ENCODE measurements at places on chromosomes 4 and X.

GRCh38 chr4:17142232-17142711 lies 243.8 kb upstream of the LDB2 start:
- DNase-seq, result no peak

- no peak for DNase-seq
Measured at GRCh38 chr4:39348371-39349315, 17.5 kb downstream of the RFC1 start.

- DNase-seq, result no peak
Measured at GRCh38 chr4:25969374-25970155, 55.5 kb downstream of the SMIM20 start.

DNA sequence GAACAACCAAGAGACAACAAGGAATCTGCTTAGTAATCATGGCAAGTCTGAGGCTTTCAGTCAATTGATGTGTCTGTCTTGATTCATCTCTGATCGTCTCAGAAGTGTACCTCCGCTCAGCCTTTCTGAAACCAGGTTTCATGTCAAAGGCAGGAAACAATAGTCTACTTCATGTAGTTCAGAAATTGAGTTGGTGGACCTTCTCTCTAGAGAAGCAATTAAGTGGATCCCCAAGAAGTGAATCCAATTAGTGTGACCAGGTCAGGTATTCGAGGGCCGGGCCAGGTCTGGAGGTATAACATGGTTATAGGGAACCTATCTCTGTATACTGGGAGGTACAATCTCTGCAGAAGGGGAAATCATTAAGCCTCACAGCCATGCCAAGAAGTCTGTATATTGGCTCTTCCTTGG lies 32.0 kb downstream of the DAPP1 start:
- DNase-seq, result no peak

DNA sequence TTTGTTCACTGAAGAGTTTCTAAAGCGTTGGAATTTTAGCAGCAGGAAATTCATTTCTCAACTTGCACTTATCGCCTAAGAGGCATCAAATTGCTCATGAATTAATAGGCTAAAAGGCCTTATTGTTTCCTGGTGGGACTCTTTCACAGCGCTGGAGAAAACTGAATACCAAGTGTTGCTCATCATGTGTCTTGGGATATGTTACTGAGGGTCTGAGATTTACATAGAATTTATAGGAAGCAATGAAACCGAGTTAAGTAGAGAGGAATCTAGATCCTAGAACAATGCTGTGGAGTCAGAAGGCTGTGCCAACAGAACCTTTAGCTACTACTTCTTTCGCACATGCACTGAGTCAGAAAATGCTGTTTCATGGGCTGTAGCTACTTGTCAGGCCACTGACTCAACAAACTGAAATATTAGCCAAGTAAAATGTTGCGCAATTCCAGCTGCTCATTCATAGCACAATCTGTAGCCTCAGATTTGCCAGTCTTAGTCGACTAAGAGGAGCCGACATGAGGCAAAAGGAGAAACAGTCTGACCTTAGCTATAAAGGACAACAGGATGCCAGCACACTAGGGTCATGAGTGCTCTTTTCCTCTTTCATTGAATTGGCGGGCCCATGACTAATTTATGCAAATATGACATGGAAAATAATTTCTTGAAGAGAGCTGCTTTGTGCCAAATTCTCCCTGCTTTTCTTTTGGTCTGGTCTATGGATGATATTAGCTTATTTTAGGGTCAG lies 35.9 kb upstream of the CXCL8 start:
- DNase-seq, result no peak

DNA sequence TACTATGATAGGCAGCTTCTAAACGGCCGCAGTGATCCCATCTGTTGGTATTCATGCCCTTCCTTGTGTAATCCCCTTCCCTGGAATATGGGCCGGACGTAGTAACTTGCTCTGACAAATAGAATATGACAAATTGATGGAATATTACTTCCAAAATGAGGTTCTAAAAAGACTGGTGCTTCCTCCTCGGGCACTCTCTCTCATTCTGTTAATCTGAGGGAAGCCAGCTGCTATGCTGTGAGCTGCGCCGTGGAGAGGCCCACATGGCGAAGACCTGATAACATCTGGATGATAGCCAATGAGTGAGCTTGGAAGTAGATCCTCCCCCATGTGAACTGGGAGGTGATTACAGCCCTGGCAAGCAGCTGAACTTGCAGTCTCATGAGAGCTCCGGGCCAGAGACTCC lies 27.2 kb upstream of the SLC25A4 start:
- no peak for DNase-seq

GRCh38 chrX:107199491-107199890 lies 6.7 kb downstream of the NUP62CL start:
- no peak for DNase-seq
